ENCODE measurements at places on chromosomes 3 and 15. TPM values are rescaled to one million over a fixed set of nuclear protein-coding genes. Genes with fewer than 3 reads are reported as not detected.

DNA sequence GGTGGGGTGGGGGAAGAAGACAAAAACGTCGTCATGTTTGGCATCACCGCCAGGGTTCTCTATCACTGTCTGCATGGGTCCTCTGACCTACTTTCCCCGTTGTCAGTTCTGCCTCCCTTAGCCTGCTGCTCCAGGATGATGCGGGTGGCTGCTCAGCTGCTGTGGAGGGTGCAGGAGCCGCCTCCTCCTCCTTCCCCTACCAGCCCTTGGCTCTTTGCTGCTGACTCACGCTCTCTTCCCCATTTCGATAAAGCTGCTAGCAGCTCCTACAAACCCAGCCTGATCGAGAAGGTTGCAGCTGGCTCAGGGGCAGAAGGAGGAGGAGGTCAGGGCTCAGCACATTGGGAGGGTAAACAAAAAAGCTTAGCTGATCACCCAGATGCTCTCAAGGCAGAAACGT, 49.5 kb upstream of the SEC13 start:
- DNase-seq = no peak

DNA sequence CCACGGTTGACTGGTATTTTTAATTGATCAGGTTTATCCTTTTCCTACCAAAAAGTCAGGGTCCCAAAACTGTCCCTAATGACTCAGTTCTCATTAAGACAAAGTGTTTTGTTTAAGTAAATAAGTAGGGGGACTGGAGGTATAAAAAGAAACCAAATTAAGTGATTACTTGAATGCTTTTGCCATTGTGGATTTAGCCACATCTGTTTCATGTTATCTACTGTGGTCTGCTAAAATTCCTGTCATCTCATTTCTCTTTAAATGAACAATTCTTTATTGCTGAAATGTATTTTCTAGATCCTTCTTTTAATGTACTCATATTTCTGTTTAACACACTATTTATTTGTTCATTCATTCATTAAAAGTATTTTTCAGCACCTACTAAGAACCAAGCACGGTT, 625.9 kb upstream of the ADAMTS9 start:
- DNase-seq = no peak

GRCh38 chr3:36965440-36965839, 20.6 kb upstream of the TRANK1 start:
- no peak for DNase-seq

DNA sequence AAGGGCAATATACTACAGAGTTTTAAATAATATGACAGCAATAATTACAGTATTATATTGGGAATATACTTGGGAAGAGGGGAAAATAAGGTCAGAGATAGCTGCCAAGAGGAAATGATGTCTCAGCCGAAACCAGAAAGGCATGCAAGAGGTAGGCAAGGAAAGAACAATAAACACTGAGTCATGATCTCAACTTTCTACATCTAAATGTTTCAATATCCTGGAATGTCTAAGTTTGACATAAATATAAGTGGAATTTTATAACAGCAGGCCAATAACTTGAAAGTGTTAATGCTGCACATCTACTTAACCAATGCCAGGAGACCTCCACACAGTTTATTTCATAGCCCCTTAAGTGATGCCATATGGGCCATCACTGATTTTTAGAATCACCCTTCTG, 99.8 kb upstream of the CPNE4 start:
- no peak for DNase-seq

DNA sequence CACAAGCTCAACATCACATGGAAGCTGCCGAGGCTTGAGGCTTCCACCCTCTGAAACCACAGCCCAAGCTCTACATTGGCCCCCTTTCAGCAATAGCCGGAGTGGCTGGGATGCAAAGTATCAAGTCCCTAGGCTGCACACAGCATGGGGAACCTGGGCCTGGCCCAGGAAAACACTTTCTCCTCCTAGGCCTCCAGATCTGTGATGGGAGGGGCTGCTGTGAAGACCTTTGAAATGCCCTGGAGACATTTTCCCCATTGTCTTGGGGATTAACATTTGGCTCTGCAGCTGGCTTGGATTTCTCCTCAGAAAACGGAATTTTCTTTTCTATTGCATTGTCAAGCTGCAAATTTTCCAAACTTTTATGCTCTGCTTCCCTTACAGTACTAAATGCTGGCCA, 18.2 kb downstream of the HRG start:
- no peak for DNase-seq

DNA sequence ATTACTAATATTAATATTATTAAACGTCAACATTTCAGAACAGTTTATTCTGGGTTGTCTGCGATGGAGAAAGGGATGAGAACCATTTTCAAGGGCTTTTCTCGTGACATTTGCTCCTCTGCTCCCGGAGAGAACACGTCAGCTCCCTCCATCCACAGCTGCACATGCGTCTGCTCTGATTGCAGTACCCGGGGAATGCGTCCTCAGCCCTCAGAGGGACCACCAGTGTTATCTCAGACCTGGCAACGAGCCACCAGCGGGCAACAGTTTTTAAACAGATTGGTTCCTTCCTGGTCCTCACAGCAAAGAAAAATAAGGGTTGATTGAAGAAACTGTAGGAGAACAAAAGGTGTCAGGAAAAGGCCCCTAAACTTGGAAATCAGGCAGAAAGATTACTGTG, 202.2 kb upstream of the ADAMTS9 start:
- no peak for DNase-seq

Gene SCAANT1
- polyA plus RNA-seq = 0.53 TPM

Gene MB21D2
- polyA plus RNA-seq = 18.3 TPM

Gene CADPS
- 1.2 TPM for polyA plus RNA-seq

Gene SPG11
- polyA plus RNA-seq = 71.2 TPM

Gene MAP2K5
- 21.6 TPM for polyA plus RNA-seq

Gene NOX5
- 0.38 TPM for polyA plus RNA-seq

Gene ALG1L2
- polyA plus RNA-seq = 1.2 TPM
